NCI-H526 treated with DMSO at 0.1 percent for 48 hours (cell line): ENCODE measurements at places on chromosomes 12 and 14.

- DNase-seq, result no peak
Measured at GRCh38 chr14:36068777-36069534, 107.6 kb downstream of the PTCSC3 start.

DNA sequence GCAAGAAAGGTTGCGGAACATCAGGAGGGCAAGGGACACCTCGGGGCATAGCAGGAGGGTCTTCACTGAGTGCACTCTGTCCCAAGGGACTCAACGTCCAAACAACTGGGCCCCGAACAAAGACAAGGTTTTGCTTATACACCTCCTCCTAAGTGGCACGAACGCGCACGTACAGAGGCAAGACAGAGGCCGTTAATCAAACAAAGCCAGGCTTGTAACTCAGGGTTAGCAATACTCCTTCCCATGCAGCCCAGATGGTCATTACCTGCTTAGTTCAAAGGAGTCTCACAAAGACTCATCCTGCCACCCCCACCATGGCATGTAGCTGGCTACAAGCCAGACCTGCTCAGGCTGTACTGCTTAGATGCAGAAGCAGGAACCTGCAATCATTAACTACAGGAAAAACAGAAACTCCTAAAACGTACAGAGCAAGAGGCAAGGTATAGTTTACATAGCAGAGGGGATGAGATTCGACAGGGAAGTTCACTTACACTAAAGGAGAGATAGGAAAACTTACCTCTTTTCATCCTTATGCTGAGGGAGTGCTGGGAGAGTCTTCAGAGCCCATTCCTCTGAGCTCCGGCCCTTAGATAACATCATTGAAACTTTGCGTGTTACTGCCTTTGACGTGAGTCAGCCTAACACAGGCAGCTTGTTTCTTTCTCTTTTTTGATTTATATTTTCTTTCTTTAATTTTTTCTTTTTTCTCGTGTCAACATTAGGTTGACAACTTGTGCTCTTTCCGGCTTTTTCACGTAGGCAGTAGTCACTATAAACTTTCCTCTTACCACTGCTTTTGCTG, 1319.1 kb downstream of the TMEM121 start:
- peak; percentile 83 for DNase-seq

- DNase-seq, result no peak
Measured at GRCh38 chr14:45332360-45332988, 79.5 kb upstream of the MIS18BP1 start.

- no peak for DNase-seq
Measured at GRCh38 chr14:103450416-103450815, 65.2 kb downstream of the MARK3 start.

DNA sequence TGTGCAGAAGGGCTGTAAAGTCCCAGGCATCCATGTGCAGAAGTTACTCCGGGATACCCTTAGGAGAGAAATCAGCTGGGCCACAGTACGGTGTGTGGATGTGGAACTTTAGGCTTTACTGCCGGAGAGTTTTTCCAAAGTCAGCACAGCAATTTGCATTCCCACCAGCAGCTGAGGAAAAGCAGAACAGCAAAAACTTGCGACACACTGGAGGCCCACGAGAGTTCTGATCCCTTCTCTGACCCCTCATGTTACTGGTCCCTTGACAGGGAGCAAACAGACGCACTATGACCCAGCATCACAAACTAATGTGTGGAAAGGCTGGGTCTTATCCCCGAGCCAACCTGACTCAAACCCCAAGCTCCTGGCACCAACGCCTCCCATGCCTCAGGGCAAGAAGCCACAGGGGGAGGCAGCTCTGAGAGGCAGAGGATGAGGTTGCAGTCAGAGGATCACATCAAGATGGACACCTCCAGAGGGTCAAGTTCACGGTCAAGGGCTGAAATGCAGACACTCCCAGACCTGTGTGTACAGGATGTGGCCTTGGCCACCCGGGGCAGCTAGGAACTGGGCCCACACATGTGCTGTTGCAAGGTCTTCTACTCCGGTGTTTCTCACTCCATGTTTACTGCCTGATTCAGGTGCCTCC, 38.6 kb downstream of the CCDC88C start:
- no peak for DNase-seq

DNA sequence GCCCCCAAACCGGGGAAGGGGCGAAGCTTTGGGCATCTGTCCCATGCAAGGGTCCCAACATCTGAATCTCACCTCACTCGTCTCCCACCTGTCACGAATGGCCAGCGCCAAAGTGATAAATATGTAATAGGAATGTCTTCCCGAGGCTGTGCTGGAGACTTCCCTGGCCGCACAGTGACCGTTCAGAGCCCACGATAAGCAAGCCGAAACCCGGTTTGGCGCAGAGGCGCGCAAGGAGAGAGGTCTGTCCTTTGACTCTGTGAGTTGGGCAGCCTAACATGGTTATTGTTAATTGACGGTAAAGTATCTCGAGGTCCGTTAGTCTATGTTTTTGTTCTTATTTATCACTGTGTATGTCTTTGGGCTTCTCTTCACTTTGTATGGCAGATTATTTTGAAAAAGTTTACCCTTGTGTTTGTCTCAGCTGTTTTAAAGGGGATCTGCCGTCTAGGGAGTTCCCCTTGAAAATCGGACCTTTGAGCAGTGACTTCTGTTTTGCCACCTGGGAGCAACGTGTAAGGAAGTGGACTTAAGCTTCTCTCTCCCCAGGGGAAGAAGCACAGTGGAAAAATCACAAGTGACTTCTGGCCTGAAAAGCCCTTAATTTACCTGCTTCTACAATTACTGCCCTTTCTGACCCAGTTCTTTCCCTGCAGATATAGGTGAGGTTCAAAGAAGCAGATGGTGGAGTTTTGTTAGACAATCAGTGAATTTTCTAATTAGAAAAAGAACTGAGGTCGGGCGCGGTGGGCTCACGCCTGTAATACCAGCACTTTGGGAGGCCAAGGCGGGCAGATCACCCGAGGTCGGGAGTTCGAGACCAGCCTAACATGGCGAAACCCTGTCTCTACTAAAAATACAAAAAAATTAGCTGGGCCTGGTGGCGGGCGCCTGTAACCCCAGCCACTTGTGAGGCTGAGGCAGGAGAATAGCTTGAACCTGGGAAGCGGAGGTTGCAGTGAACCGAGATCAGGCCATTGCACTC, 1.1 kb upstream of the TM9SF1 start:
- no peak for DNase-seq

- DNase-seq, result no peak
Measured at GRCh38 chr12:98644433-98644711, 216 bp downstream of the IKBIP start.

DNA sequence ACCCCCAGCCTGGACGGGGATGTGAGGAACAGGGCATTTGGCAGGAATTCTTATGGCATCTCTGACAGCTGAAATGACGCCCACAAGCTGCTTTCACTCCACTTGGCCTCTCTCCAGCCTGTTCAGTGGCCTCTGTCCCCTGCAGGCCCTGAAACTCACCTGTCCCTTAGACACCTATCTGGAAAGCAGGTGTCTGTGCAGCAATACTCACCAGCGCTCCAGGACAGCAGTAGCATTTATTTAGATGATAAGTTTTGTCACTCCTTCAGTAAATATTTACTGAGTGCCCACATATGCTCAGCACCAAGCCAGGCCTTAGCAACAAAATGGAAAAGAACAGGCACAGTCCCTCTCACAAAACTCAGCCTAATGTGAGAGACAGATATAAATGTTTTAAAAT, 311.1 kb upstream of the FKBP4 start:
- no peak for DNase-seq

DNA sequence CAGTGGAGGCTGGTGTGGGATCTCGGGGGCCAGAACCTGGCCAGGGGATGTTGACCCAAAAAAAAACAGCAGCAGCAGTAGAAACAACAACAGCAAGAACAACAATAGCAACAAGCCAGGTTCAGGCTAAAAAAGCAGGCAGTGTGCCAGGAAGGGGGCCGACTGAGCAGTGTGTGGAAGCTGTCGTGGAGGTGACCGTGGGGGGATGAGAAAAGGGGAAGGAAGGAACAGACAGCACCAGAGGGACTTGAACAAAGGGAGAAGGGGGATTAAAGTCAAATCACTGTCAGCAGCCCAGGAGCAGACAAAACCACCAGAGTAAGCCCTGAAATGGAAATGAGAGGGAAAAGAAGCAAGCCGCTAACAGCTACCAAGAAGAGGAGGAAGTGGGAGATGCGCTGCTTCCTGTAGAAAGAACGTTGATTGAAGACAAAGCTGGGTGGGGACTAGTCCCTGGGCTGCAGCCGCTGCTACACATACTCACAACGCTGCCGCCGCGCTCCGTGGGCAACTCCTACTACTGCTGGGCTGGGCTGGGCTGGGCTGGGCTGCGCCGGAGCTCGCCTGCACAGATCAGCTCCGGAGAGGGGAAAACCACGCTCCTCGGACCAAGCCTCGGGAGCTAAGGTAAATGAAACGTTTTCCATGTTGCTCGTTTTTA, at the start of gene GNG2:
TSS of gene GNG2 (plus strand) at position 449 of the 661 bp plus-strand sequence. CDS start 90,067 bp downstream, outside the sequence.
- peak; percentile 65 for DNase-seq

DNA sequence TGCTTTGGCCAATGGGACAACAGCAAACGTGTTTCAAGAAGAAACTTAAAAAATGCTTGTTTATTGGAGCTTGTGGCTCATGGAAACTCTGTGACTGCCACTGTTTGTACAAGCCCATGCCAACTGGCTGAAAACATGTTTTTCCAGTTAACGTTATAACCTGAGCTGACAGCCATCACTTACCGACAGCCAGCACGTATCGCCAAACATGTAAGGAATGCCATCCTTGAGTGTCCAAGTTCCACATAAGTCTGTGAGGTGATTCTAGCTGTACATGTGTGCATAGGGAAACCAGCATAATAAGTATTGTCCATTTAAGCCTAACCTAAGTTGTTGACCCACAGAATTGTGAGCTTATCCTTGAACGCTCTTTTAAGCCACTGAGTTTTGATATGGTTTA, 596.9 kb downstream of the TRHDE start:
- DNase-seq, result no peak

- no peak for DNase-seq
Measured at GRCh38 chr12:46948936-46949545, 123.2 kb upstream of the SLC38A4 start.

- no peak for DNase-seq
Measured at GRCh38 chr12:91225316-91225715, 42.7 kb upstream of the DCN start.

DNA sequence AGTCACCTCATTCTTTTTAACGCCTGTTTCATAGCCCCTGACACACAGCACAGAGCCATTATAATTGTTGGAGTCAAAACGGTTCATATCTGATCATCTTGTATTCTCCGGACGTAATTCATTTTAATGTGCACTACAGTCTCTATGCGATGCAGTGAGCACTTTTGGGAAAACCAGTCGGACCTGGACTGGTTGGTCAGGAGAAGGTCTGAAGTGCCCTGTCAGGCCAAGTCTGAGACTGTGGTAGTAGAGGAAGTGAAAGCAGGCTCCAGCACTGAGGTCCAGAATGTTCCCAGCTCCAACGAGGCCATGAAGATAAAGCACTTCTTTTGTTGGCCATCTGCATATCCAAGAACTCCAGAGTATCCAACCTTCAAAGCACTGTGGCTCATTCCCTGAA, 117.1 kb upstream of the NCOR2 start:
- DNase-seq, result no peak

DNA sequence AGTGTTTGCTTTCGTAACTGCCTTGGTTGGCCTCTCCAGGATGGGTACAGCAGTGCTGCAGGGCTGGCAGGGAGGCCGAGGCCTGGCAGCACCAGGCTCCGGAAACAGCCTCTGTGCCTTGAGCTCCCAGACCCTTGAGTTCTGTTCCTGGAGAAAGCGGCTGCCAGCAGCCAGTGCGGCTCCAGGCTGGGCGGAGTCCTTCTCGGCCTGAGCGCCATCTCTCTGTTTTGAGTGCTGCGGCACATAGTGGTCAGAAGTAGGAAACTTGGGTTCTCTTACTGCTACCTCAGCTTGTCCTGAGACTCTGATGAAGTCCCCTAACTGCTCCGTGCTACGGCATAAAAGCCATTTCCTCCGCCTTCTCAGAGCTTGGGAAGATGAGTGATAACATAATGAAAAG, 65.9 kb downstream of the KCNA1 start:
- peak; percentile 3 for DNase-seq

- DNase-seq, result peak; percentile 21
Measured at GRCh38 chr12:48999371-49000131, at the start of gene DDN. Gene DDN, minus strand, starts transcription at chr12:48999375. Its CDS starts 88 bp downstream, at chr12:48999287.

DNA sequence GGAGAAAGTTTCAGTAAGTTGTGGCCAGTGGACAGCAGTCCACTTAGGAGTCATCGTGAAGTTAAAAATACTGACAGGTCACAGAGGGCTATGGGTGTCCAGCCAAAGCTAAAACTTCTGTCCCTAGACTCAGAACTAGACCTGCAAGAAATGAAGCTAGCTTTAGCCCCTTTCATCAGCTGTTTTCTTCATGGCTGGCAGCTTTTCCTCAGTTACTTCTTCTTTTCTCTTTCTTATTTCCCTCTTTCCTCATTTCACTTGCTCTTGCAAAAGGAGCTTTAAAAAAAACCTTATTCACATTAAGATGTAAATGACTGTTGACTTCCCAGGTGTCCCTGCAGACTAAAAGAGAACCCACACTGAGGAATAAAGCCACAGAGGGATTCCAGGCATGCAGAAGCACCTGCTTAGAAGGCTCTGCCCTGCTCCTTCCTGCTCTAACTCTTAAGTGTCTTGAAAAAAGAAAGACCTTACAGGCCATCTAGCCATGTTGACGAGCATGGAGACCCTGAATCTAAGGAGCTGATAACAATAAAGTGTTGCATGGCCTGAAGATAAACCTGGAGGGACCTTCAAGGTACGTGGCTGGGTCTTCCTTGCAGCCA, 69.7 kb upstream of the CCND2 start:
- DNase-seq, result no peak

DNA sequence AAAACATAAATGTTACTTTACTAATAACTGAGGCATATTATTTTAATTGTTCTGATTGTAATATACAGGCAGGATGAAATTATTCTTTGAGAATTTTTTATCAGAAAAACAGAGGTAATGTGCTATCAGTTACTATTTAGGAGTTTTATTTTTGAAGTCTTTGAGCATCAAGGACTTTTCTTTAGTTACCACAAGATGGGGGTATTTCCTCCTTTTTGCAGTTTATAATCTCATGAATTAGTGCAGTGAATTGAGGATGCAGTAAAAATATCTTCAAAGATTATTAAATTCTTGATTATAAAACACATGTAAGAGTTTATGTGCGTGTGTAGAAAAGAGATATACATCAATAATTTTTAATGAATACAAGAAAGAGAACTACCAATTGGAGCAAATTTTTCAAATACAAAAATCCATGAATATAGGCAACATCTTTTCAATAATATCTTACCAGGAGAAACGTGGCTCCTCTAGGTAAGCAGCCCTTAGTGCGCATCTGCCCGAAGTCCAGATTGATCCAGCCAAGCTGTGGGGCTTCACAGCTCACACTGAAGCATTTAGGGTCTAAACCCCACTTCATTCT, 71.6 kb downstream of the ERGIC2 start:
- DNase-seq, result no peak

DNA sequence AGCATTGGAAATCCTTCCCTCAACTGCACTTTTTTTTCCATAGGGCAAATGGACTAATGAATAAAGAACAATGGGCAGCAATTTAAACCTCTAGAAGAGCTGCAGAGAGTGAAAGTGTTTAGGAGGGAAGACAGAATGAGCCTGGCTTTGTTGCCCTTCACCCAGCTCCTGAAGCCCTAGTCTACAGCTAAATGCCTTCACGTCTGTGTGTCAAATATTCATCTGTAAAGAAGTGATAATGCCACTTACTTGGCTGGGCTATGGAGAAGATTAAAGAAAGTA, 45.6 kb downstream of the FLRT2 start:
- no peak for DNase-seq

GRCh38 chr14:29928117-29928640, 532 bp upstream of the PRKD1 start:
- no peak for DNase-seq
